ENCODE measurements at places on chromosomes 12 and 14.

DNA sequence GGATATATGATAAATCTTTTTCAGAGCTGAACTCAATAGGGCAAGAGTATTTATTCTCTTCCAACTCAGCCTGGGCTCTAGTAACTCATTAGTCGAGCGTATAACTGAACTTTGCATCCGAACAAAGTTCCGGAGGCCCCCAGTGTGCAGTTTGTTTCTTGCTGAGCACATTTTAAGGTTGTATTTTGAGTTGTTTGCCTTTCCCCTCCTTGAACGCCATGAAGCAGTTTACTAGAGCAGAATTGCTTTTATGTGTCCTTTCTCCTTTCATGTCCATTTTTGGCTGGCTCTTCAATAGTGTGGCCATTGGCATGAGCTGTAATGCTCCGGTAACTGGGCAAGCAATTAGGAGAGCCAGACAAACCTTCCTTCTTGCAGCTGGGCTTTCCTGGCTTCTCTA, 105.3 kb downstream of the WIF1 start:
- no peak for DNase-seq

GRCh38 chr12:94187361-94187760, 39.0 kb downstream of the PLXNC1 start:
- peak; percentile 50 for DNase-seq

- DNase-seq: no peak
These were observed 6.2 kb downstream of the DUSP6 start for GRCh38 chr12:89345830-89346740.

- DNase-seq: no peak
These were observed 2.2 kb upstream of the EIF2S3B start for GRCh38 chr12:10503460-10503859.

- no peak for DNase-seq
These were observed 92.5 kb upstream of the MYL2 start for GRCh38 chr12:111012918-111013317.

- DNase-seq: no peak
These were observed 8.8 kb downstream of the RASSF3 start for GRCh38 chr12:64618953-64619590.

DNA sequence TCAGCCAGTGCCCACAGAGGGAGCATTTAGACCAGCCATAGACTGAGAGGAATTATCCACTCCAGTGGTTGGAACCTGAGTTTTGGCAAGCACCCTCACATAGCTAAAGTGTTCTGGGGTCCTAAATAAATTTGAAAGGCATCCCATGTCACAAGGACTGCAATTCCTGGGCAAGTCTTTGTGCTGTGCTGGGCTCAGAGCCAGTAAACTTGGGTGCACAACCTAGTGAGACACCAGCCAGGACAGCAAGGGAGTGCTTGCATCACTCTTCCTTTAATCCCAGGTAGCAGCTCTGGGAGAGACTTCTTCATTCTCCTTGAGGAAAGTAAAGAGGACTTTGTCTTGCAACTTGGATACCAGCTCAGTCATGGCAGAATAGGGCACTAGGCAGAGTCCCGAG, 142.0 kb upstream of the FSCB start:
- DNase-seq: no peak
